ENCODE measurements at places on chromosomes 5 and 9.

DNA sequence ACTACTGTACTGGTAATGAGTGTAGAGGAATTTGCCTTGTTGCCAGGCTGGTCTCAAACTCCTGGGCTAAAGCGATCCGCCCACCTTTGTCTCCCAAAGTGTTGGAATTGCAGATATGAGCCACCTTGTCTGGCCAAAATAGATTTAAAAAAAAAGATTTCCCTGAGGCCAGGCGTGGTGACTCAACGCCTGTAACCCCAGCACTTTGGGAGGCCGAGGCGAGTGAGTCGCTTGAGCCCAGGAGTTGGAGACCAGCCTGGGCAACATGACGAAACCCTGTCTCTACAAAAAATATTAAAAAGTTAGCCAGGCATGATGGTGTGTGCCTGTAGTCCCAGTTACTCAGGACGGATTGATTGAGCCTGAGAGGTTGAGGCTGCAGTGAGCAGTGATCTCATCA lies 62.5 kb downstream of the IPO11 start:
- DNase-seq: no peak

- no peak for DNase-seq
Measured at GRCh38 chr5:112933651-112934365, 11.8 kb upstream of the REEP5 start.

DNA sequence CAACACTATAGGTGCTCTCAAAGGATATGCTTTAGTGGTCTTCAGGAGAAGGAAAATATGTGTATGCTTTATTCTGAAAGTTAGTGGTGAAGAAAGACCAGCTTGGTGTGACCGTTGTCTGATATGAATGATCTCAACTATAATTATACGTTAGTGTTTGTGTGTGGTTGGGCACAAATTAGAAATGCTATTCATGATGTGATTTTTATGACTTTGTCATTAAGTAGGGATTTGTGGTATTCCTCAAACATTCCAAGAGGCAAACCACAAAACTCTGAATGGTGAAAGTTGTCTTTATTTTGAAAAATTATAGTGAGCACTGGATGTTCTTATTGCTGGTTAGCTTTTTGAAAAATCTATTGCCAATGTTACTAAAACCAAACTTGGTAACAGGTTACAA lies 6.2 kb upstream of the F2R start:
- DNase-seq: no peak

DNA sequence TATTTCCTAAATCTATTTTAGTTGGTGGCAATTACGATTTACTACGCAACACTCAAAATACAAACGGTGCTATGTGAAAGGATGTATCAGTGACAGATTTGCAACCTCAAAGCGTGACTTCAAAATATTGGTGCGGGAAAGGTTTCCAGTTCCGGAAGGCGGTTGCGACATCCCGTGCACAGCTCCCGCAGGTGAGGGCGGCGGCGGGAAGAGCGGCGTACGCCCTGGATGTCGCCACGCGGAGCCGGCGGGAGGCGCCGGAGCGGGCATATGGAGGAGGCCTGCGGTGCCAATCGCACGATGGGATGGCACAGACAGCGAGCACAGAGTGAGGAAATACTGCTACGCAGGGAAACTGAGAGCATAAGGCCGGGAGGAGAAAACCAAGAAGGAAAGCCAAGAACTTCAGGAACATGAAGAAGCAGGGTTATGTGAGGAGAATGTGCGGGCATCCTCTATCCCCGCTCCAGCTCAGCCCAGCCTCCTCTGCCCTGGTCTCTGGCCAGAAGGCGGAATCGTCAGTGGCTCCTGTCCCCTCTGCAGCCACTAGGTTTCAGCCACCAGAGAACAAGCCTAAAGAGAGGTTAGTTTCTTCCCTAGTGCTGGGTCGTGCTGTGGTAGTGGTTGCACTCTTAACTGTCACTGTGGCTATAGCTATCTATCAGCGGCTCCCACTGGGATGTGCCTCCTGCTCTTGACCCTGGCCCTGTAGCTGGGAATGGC lies 378.1 kb upstream of the TLE4 start:
- no peak for DNase-seq

GRCh38 chr5:2833556-2833955 lies 82.1 kb upstream of the IRX2 start:
- DNase-seq: no peak

DNA sequence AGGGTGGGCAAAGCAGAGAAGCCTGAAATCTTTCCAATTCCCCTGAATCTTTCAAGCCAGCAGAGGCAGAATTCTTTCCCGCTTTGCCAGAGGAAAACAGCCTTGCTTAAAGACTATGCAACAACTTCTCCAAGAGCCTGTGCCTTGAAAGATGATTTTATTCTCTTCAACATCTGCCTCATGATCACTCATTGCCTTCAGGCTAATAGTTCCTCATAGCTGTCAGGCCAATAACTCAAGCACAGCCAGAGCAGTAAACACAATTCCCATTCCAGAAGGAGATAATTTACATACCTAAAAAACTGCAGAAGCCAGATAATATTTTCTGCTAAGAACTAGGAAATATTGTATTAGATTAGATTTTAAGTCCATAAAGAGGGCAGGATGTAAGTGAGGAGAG lies 92.3 kb upstream of the PUM3 start:
- DNase-seq: no peak

DNA sequence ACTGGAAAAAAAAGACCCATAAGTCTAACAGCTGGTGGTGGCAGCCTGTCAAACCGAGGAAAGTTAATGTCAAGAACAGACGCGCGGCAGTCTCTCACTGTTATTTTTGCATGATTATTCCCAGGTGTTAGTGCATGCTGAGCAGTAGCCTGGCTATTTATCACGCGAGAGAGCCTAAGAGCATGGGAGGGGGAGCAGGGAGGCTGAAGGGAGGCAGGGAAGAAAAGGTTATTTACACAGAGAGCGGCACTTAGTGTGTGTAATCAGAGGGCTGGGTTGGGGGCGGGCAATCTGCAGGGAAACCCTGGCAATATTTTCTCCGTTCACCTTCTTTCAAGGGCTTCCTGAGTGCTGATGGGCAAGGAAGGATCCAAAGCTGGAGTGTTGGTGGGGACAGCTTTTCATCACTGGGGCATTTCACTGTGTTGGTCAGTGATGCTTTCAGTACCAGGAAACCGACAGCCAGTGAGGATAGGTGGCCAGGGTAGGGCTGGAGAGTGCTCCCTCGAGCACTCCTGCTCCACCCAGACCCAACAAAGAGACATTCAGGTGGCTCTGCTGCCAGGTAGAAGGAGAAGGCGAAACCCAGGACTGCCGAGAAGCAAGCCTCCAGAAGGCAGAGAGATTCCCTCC lies 39.6 kb downstream of the ZNF608 start:
- DNase-seq: no peak

DNA sequence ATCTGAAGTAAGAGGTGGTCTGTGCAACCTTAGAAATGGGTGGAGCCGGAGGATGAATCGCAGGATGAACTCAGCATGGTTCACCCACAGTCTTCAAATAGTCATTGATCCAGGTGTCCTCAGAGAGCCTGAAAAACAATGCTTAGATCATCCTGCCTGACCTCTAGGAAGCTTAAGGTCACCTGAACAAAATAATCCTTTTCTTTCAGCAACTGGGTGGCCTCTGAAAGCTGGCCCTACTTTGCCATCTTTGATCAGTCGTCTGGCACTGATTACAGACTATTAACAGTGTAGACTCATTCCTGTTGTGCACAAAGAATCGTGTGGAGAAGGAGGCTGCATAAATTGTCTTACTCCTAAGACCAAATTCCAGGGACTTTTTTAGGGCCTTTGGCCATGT lies 50.7 kb downstream of the PIP5K1B start:
- no peak for DNase-seq

DNA sequence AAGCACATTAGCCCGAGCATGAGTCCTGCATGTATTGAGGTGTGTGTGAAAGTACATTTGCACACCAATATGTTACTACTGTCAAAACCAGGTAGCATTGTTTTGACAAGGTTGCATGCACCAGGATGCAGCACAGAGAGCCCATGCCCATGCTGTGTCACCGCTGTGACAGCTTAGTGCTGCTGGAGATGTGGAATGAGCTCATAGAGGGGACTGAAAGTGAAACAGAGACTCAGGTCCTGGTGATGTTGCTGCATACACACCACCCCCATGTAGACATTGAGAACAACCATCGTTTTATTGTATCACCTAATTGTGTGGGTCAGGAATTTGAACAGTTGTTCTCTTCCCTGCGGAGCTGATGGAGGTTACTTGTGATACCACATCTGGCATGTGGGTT lies 53.0 kb downstream of the GADD45G start:
- no peak for DNase-seq

DNA sequence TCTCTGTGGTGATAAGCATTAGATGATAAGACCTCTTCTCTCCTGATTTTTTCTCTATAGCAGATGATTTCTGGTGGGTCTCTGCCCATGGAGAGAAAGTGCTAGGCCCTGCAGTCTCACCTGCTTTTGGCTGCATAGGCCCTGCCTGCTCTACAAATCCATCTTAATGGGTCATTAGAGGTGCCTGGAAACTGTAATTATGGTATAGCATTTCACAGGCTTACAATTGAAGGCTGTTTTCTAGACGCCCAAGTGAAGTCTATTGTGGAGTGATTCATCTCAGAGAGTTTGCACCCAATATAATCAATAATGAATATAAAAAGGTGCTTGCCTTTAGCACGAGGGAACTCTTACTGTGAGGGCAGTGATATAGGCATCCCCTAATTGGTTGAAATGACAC lies 33.8 kb downstream of the NEUROG1 start:
- no peak for DNase-seq

GRCh38 chr5:153513156-153513555 lies 22.7 kb downstream of the GRIA1 start:
- DNase-seq: no peak

DNA sequence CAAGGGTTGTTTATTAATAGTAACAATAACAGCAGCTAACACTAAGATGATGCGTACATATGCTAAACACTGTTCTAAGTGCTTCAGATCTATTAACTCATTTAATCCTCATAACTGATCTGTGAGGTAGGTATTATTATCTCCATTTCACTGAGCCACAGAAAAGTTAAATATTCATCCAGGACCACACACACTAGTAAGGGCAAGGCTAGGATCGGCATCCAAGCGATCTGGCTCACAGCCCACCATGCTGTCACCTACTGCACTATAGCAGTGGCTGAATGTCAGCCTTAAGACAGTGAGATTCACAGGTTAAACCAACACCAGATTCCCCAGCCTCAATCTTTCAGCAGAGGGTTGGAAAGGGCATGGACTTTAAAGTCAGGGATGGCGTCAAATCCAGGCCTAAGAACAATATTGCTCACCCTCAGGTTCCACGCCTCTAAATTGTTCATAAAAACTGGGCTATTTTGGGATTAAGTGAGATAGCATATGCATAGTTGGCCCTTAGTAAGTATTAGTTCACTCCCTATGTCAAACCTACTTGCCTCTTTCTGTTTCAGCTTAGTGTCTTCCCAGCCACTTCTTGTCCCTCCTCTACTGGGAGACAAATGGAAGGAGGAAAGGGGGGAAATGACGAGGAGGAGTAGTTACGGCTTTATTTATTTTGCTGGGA lies 150.8 kb downstream of the MAPKAP1 start:
- no peak for DNase-seq

DNA sequence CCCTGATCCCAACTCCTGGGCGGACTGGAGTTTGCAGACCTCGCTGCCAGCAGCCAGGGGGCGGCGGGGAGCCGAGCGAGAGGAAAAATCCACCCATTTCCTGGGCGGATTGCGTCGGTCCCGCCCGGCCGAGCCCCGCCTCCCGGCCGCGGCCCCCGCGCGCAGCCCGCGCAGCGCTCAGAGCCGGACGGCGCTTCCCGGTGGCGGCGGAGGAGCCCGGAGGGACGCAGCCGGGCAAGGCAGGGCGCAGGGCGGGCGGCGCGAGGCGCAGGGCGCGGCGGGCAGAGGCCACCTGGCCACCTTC lies at the start of gene OLFM1:
TSS of gene OLFM1 (plus strand) at position 180 of the 304 bp plus-strand sequence. CDS start 322 bp downstream, outside the sequence.
- no peak for DNase-seq

DNA sequence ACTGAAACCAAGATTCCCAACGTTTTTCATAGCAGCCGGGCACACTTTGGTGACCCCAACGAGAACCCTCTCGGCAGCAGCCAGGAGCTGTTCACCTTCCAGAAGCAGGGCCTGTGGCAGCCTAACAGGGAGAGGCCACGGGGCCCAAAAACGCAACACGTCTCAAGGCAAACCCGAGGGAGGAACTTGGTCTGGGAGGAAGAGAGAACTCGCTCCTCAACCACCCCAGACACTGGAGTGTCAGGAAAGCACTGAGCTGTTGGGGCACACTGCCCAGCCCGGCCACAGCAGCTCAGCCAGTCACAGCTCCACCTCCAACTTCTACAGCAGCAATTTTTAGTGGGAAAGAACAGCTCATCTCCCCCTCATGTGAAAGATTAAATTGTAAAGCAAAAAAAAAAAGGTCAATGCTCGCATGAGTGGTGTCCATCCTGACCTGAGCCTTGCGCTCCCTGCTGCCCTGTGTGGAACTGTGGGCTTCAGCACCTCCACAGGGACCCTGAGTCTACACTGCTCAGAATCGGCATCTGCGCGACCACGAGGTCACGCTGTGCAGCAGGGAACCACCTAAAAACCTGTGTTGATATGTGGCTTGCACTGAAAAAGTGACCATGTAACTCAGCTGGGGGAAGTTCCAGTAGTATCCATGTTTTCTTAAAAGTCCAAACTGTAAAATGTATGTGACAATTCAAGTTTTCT lies 55.0 kb downstream of the IPPK start:
- DNase-seq: no peak

DNA sequence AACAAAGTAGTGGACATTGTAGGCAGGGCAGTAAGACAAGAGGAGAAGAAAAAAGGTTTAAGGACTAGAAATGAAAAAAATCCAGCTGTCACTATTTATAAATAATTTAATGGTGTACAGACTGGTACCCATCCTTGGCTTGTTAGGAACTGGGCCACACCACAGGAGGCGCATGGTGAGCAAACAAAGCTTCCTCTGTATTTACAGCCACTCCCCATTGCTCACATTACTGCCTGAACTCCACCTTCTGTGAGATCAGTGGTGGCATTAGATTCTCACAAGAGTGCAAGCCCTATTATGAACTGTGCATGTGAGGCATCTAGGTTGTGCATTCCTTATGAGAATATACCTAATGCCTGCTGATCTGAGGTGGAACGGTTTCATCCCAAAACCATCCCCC lies 62.6 kb upstream of the DMAC1 start:
- no peak for DNase-seq

Measured in hematopoietic multipotent progenitor cell treated with erythropoietin and hydrocortisone succinate and interleukin-3 and kit ligand, for 15 days (in vitro differentiated cells).